ENCODE measurements at places on chromosomes 7 and 10.

DNA sequence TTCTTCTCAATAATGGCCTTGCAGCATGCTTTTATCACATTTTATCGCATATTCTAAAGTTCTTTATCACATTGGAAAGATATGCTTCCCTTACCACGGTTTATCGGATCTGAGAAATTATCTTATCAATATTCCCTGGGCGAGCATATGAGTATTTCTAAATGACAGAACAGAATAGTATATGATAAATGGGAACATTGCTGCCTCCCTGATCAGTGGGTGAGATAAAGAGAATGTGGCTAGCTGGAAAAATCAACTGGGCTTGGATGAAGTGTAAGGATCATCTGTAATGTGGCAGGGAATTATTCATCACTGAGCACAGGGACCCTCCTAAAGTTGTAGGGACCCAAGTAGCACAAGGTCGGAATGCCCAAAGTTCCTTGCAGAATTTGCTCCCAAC, 667.4 kb upstream of the NRP1 start:
- DNase-seq: no peak

- DNase-seq: peak; percentile 27
Observed at GRCh38 chr10:58513188-58514110, 777 bp downstream of the BICC1 start.

- DNase-seq: peak; percentile 12
Observed at GRCh38 chr7:92246360-92247101, 757 bp downstream of the ANKIB1 start.

- DNase-seq: no peak
Observed at GRCh38 chr10:89518108-89518507, 17.3 kb downstream of the SLC16A12 start.

DNA sequence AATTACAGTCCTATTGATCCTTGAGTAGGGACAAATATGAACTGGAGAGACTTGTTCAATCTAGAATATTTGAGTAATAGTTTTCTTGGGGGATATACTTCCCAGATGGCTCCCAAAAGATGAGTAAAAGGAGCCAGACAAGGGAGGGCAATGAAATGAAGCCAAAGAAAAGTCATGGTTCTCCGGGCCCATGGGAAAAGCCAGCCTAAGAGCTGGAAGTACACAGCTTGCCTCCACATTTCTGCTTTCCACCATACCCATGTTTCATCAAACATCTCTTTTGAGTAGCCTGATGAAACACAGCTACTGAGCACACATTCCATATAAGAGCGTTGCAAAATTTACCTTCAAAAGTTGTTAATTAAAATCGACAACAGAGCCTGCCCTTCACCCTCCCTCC, 535.0 kb upstream of the FZD8 start:
- no peak for DNase-seq

DNA sequence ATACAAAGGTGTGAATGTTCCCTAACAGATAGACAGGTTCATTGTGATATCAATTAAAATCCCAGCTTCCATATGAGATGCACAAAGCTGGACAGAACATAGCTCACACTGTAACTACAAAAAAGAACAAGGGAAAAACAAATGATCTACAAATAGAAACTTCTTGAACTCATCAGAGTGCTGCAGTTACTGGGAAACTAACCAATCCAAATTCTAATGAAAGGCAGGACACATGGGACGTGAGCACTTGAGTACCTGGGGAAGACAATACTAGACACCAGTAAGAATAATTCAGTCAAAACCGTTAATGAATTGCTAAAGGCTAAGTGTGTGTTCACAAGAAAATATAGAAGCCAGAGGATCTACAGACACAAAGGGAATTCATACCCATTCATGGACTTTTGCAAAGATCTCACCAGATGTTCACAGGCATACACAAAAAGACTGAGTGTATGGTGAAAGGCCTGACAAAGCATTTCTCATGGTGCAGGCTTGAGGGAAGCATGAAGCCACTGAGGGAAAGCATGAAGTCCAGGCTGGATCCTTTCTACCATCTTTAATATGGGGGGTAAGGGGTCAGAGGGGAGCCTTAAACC, 7.8 kb upstream of the GPR22 start:
- DNase-seq: no peak

- no peak for DNase-seq
Observed at GRCh38 chr7:156764766-156765165, 124.2 kb downstream of the RNF32 start.

- DNase-seq: no peak
Observed at GRCh38 chr10:132664883-132665282, 121.1 kb downstream of the NKX6-2 start.

DNA sequence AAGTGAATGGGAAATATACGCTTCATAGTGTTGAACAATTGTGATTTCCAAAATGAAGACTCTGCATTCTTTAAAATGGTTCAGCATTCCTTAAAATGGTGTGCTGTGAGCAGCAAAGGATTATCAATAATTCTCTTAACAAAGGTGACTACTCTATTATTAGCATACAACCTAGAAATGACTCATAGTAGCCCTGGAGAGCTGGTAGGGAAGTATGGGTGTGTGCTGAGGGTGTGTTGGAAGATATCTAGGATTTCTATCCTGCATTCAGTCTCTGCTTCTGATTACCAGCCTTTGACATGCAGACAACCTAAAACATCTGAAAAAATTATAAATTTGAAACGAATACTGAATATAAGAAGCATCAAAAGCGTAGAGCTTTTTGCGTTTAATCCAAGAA, 72.5 kb downstream of the SEMA3D start:
- no peak for DNase-seq

GRCh38 chr10:22481687-22482539, 136.6 kb downstream of the SPAG6 start:
- DNase-seq: no peak

DNA sequence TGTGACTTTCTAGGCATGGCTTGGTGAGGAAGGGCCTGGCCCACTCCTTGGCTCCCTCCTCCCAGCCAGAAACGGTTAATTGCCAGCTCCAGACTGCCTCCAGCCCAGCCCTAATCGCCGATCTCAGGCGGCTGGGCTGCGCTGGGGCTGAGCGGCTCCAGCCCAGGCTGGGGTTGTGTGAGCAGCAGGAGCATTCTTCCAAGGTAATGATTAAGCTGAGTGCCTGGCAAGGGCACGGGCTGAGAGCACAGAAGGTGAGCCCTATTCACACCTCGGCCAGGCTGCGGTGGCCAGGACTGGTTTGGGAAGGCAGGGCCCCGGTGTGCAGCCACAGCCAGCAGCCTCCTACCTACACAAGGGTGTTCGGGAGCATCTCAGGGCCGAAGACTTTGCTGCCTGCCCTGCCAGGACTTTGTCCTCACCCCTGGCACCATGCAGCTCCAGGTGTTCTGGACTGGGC, at the start of gene TMEM72:
Gene TMEM72, plus strand, starts transcription at position 257 of the 460 bp plus-strand sequence. Its CDS starts 176 bp downstream, at position 433.
- peak; percentile 71 for DNase-seq

DNA sequence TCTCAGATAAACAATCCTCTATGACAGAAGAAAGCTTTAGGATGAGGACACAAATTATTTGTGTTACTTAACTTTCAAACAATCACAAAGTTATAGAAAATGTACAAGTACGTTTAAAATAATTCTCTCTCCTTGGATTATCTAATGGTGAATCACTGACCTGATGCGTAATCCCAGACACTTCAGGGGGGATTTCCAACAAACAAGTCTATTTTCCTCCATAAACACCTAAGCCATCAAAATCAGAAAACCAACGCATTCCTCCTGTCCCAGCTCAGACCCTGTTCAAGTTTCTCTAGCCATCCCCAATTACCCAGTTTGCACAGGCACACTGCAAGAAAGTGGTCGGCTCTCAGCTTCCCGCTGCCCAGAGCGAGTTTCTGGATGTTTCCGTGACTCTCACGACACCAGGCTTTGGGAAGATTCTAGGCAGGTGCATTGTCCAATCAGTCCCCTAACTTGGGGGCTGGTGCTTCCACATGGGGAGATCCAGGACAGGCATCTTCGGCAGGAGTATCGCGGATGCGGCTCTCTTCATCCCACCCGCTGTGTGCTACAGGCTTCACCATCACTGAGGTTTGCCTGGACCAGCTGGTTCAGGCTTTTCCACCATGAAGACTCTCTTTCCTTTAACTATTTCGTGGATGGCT, 200.0 kb downstream of the ZMYND11 start:
- no peak for DNase-seq

GRCh38 chr10:43226851-43227845, 39.7 kb downstream of the RASGEF1A start:
- DNase-seq: no peak

GRCh38 chr7:118330388-118330787, 105.9 kb downstream of the ANKRD7 start:
- no peak for DNase-seq

GRCh38 chr7:93205046-93205445, 21.2 kb downstream of the HEPACAM2 start:
- DNase-seq: no peak

DNA sequence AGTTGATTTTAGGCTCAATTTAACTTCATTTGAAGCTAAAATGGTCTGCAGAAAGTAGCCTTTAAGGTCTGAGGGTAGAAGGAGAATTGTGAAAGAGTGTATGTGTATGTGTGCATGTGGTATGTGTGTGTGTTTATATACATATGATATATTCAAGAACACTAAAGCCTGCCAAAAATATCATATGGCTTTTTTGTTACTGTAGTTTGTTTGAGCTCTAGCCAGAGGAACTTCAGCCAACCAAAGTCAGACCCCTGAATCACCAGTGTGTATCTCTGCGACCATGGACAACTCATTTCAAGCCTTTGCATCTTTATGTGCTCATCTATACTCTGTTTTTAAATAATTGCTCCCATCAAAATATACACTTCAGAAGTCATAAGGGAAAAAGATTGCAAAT, 58.4 kb upstream of the HDAC9 start:
- DNase-seq: no peak

- DNase-seq: no peak
Observed at GRCh38 chr7:2892549-2892948, 48.4 kb upstream of the GNA12 start.

DNA sequence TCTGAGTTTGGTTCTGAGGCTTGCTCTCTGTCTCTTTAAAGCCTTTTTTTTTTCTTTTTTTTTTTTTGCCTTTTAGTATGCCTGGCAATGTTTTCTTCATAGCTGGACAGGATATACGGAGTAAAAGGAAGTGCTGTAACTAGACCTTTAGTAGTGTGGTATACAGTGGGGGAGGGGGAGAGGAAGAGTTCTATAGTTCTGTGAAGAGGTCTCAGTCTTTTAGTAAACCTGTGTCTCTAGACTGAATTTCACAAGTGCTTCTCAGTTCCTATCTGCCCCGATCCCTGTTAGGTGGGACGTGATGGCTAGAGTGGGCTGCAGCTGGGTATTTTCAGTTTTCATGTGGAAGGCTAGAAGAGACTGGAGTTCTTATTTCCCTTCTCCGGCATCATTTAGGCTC, 3.1 kb upstream of the ABCC2 start:
- no peak for DNase-seq

DNA sequence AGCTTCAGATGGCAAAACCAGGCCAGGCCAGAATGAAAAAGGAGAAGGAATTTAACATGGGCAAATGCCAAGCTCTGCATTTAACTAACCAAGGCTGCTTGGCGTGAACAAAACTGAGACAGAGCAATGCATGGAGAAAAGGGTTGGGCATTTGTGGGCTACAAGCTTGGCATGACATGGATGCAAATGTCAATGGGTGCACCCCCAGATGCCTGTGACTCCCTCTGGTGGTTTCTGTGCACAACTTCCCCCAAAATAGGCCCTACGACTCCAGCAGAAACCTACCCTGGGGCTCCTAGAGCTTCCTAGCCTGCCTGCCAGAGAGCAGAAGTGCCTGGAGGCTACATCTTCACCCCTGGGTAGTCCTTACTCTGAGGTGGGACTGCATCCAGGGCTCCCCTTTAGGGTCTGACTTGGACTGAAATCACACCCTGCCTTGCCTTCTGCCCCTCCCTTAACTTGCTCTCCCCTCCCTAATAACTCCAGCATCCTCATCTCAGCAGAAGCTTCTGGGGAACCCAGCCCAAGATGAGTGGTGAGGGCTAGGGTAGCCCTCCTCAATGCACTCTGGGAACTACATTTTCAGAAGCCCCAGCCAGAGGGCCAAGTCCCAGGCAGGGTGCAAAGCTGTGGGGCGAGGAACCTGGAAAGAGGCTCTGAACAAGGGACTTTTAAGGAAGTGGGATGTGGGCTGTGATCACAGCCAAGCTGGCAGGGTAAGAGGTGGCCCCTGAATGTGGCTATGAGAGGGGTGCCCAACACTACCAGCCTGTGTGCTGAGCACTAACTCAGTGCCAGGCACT, 11.3 kb downstream of the GPRIN2 start:
- DNase-seq: no peak

DNA sequence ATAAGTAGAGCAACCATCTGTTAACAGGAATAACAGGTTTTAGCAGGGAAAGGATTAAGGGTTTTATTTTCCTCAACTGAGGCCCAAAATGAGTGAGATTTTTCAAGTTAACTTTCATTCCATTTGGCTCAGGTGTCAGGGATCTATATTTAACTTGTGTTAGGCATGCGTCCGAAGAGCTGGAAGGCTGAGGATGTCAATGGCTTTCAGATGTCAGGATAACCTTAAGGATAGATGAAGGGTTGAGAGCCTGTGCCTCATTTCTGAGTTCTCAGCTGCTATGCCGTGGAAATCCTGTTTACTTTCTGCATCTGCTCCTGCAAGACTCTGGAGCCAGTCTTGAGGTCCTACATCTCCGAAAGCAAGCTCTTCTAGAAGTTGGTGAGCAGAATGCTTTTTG, 36.4 kb upstream of the CD36 start:
- no peak for DNase-seq

DNA sequence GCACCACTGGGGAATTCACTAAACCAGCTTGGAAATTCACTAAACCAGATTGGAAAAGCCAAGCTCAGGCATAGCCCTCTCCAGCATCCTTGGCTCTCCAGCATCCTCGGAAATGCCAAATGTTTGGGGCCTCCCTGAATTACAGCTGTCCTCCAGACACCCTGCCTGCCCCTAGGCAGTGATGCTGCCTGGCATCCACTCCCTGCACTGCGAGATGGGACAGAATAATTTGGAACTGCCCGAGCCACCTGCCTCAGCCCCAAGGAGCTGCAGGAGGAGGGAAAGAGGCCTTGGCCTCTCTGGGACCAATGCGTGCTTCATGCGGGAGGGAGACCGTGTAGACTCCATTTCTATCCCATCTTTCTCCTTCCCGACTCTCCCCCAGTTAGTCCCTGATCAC, 64.3 kb downstream of the INSIG1 start:
- no peak for DNase-seq

DNA sequence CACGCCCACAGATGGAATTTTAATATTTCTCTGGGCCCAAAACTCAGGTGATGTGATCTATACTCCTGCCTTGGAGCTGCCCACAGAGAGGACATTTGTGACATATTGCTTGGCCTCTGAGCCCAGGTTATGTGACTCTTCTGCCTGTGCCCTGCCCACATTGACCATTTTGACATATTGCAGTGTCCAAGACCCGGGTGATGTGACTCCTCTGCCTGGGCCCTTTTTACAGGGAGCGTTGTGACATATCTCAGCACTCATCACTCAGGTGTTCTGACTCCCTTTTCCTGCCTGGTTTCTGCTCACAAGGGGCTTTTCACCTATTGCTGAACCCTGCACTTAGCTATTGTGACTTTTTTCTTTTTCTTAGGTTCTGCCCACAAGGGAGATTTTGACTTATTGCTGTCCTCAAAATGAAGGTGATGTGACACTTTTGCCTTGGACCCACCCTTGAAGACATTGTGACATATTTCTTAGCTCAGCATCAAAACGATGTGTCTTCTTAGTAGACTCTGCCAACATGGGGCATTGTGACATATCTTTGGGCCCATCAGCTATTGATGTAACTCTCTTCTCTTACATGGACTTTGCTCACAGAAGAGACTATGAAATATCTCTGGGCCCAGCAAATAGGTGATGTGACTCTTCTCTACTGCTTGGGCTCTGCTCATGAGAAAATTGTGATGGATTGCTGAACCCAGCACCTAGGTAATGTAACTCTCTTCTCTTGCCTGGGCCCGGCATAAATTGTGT, 11.0 kb upstream of the ZNF107 start:
- no peak for DNase-seq

Data from mucosa of gallbladder (tissue), 1 donor.